Stimulated activated CD4-positive, alpha-beta T cell treated with anti-CD3 and anti-CD28 coated beads, Interleukin-12 subunit alpha, Interleukin-12 subunit beta, amount 100 ng/mL, for 24 hours (primary cell): ENCODE measurements at places on chromosomes 7 and 10.

DNA sequence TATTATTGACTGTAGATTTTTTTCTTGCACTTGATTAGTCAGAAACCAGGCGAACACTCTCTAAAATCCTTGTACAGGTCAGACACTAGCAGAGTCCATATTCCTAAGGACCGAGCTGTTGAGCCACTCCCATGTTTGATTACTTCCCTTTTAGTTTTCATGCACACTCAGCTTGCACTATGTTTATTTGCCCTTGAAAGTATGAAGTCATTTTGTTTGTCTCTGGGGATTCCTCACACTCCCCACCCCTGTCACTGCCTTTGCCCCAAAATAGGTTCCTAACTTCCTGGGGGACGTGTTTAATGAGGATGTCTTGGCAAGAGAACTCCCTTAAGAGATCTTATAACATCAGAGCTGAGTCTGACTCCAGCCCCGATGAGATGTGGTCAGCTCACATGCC lies 182.1 kb downstream of the EVX1 start:
- DNase-seq: no peak

DNA sequence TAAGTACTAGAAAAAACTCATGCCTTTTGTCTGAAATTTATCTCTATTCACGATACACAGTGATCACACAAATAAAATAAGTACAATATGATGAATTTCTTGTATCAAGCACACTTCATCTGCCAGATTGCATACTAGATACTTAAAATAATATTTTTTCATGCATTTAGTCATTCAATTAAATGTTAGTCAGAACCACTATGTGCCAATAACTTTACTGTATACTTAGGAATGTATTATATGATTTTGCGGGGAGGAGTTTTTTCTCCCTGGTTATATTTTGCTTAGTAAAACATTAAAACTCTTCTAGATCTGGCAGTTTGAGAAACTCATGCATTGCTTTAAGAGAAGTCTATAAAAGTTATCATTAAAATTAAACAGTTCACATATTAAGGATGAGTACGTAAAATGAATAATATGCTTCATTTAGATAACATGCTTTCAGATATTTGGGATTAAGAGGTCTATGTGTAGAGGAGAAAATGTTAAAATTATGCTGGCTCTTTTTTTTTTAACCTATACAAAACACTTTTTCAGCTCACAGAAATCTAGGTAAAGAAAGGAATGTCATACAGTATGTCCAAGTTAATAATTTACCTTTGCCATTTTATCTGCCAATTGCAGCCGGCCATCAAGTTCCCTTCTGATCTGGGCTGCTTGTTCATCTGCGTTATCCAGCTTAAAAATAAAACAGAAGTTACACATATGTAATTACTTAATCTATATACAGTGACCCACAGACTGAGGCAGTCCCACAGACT lies 70.1 kb downstream of the RNF133 start:
- no peak for DNase-seq

DNA sequence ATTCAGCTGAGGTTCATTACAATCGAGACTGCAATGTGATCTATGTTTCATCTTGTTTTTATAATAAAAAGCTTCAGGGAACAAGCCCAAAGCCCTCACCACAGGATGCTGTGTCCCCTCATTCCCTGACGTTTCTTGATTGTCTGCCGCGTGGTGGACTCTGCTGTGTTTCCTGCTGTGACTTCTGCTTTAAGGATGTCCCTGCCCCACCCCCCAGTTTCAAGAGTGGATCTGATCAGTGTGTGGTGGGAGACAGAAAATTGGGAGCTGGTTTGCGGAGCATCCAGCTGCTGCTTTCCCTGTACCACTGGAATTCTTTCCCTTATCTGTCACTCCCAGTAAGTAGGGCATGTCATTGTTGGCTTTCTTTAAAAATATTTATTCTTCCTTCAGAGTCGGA lies 86.2 kb downstream of the CREM start:
- no peak for DNase-seq

- DNase-seq: peak; percentile 43
Measured at GRCh38 chr10:132654708-132655661, 117.4 kb downstream of the INPP5A start.

DNA sequence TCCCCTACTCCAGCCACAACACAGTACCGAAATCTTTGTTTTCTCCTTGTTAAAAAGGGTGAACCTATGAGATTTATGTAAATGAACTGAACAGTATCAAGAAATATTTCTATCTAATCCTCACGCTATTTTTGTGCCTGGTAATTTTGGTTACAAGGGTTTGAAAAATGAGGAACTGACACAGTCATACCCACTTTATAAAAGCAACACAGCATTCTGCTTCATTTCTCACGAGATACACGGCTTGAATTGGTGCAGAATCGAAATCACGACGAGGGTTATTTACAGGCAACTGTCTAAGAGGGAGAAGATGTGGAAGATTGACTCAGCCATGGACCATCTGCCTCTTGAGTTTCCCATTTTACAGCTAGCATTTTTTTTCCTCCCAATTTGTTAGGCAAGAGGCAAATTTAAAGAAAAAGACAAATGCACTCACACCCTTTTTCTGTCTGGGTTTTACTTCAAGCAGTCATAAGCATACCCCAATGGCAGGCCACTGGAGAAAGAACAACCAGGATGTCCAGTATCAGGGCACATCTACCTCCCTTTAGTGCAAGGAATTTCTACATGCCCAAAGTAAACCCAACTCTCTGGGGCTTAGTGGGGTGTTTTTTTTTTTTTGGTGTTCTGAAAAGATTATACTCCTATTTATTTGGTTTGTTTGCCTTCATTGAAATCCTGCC lies 108.1 kb downstream of the ITGB8 start:
- no peak for DNase-seq

- no peak for DNase-seq
Measured at GRCh38 chr7:73671857-73672445, 4.3 kb downstream of the VPS37D start.

GRCh38 chr7:44629829-44630522 lies 23.5 kb downstream of the OGDH start:
- DNase-seq: no peak

GRCh38 chr10:49072166-49072885 lies 43.0 kb downstream of the VSTM4 start:
- no peak for DNase-seq
